ENCODE measurements at places on chromosomes 2 and 18.

GRCh38 chr18:34772887-34773286 lies 62.8 kb downstream of the DTNA start:
- no peak for DNase-seq

DNA sequence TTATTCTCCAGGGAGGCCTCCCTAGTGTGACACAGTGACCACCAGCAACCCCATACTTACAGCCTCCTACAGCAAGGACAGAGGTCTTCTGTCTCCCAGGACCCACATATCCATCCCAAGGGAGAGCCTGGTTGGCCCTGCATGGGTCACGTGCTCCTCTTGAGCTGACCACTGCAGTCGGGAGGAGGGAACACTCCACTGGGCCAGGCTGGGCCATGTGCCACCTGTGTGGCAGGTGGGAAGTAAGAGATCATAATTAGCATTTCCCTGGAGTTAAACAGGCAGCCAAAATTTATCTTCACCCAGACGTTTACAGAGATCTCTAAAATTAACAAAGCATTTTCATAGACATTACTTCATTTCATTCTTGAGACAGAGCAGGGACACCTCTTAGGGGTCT lies 33.4 kb upstream of the MLPH start:
- DNase-seq, result no peak

- DNase-seq, result no peak
Observed at GRCh38 chr2:174595116-174595809, 2.3 kb downstream of the WIPF1 start.

GRCh38 chr2:130760754-130761751 lies 5.7 kb downstream of the AMER3 start:
- DNase-seq, result no peak

DNA sequence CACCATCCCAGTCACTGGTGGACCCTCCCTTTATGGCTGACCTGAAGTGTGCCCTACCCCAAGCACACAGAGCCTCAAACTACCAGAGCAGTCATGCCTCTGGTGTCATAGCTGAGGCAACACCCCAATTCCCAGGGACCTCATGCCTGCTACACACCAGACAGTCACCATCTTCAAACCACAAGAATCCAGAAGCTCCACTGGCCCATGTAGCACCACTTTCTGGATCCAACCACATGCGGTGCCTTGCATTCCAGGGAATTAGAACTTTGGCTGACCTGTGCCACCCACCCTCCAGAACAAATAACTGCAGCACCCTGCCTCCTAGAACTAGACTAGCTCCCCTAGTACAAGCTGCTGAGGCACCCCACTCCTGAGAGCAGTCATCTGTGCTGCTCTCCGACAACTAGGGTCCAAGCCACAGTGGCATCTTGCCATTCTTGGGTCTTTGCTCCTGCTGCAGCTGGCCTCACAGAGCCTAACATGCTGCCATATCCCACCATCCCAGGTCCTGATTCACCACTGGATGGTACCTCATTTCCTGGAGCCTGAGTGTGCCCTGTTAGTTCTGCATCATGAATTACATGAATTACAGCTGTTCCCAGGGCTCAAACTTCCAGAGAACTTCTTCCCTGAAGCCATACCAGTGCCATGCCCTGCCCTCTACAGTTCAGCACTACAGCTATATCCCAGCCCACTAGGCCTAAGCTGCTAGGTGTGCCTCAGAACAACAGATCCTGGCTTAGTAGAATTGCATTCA lies 243.8 kb upstream of the CHST9 start:
- DNase-seq, result no peak

- peak; percentile 32 for DNase-seq
Observed at GRCh38 chr2:127293748-127294562, at the start of gene ERCC3. ERCC3 (minus strand) TSS chr2:127294144; CDS start chr2:127294081, 63 bp downstream.

DNA sequence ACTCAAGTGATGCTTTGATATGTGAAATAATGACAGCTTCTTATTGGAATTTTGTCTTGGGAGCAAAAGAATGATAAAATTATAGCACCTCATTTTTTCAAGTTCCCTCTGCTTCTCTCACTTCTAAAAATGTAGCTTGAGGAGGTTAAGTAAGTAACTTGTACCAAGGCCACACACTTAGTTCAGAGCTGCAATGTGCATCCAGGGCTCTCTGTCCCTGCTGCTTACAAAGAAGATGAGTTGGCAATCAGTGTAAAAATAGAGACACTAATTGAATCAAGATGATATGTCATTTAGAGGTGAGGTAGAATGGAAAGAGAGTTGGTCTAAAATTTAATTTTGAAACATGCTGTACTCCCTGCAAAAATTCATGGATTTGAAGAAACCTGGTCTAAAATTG lies 312.0 kb upstream of the TNP1 start:
- DNase-seq, result no peak

GRCh38 chr2:124604940-124605339 lies 579.9 kb downstream of the CNTNAP5 start:
- DNase-seq, result no peak

GRCh38 chr2:40200366-40200915 lies 251.4 kb downstream of the SLC8A1 start:
- DNase-seq, result no peak

DNA sequence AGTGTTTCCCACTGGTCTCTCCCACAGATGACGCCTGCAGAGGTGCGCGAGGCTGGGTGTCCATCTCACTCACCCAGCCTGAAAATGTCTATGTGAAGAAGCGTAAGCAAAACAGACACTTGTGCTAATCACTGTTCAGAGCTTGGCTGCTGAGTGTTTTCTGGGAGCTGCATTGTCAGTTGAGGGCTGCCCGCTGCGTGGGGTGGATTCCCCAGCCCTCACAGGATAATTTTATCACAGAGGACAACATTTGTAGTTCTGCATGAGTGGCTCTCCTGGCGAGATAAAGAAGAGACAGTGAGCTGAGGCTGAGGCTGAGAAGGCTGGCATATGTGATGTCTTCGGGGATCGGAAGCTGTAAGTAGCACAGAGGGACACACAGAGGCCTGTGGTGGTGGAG lies 16.2 kb upstream of the CAPN13 start:
- DNase-seq, result no peak

DNA sequence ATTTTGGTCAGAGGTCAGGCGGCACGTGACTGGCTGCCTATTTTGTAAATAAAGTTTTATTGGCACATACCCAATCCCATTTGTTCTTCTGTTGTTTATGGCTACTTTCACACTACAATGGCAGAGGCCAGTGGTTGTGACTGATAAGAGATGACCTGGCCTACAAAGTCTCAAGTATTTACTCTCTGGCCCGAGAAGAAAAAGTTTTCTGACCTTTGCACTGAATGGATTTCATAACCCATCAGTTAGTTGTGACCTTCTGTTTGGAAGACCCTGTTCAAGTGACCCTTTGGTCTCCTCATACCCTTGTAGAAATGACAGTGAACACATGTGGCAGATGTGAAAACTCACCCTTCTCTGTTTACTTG lies 121.4 kb upstream of the MGAT5 start:
- no peak for DNase-seq

DNA sequence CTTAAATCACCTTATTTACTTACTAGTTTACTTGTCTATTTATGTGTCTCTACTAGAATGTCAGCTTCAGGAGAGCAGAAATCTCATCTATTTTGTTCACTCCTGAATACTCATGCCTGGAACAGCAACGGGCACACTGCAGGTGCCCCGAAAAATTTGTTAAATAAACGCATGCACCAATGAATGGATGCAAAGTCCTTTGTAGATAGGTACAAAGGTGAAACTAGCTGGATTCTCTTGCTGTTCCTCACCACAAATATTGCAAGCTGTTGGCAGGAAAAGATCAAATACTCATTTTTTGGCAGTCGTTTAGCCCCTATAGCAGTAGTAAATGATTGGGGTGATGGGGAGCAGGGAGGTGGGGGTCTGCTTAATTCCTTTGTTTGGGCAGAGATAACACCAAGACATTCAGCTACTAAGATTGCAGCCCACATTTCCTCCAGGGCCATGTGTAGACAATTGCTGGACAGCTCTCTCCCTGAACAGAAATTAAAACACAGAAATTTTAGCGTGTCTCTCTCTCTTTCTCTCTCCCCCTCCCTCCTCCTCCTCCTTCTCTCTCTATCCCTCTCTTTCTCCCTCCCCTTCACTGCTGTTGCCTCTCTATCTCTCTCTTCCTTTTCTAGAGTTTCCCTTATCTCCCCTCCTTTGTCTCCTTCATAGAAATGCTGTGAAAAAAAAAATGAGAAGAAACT lies 5.4 kb downstream of the MARCHF4 start:
- no peak for DNase-seq

GRCh38 chr2:237195396-237196120 lies 109.9 kb downstream of the COPS8 start:
- no peak for DNase-seq

DNA sequence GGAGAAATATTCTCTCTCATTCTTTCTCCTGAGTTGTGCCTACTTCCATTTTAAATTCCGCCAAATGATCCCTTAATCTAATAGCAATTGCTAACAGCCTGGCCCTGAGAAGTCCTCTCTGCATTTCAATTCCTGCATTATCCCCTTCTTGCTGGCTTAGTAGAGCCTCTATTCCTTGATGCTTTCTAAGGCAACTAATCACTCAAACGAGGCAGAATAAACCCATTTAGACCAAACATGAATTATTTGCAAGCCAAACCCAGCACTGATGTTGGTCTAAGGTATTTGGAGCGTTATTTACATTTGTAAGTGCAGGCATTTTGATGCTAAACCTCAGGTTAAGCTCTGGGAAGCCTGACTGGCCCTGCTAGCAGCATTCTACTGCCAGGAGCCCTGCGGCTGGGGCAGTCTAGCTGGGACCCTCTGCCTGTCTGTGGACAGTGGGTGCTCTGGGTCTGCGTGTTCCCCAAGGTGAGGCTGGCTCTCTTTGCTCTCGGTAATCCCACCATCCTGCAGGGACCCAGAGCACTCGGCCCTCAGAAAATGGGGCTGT lies 173.1 kb upstream of the HS6ST1 start:
- no peak for DNase-seq

DNA sequence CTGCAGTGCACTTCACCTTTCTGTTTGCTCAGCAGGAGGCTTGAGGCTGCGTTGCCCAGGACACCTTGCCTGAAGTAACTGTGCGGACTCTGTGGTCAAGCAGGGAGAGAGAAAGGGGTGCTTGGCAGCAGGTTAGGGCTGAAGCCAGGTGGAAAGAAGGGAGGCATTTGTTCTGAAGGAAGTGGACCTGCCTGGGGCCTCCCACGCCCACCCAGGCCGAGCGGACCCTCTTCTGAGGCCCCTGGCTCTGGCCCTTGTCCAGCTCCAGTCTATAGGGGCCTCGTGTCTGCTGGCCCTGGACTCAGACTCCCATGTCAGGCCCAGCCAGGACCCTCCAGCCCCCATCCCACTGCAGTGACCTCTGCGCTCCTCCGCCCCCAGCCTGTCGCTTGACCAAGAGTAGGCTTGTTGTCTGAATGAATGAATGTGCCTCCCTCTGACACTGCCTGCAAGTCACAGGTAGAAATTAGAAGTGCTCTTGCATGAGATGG lies 2.5 kb downstream of the SNED1 start:
- DNase-seq, result no peak

DNA sequence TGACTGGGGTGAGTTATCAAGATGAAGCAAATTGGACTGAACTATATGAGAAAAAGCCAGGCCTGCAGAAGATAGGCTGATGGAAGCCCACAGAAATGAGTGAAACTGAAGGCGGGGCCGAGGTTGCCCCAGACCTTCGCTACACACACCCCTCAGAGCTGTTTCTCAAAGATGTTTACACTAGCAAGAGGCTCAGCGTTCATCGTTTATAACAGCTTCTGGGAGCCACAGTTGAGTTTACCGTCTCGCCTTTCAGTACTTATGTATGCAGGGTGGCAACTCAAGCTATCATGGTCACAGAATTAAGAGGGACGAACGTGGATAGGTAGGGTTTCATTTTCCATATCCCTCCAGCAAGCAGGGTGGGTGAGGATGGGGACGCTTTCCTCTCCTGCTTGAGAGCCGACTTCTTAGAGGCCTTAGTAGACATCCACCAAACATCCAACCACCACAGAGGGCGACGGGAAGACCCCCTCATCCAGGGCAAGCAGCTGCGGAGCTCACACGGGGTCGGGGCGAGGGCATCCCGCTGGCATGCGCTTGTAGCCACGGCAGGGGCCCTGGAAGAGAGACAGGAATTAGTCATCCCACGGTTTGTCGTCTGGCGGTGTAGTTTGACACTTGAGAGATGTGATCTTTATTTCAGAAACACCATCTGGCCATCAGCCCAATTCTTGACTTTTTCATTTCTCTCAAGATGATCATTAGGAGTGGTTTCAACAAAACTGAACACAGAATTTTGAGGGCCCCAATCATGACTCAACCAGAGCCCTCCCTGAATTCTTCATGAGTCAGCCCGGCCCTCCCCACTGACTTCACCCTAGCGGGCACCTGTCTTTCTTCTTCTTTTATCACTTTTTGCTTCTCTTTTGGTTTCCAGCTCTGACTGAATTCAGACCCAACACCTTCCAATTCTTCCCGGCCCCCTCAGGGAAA lies 109.1 kb upstream of the CTDP1 start:
- no peak for DNase-seq

DNA sequence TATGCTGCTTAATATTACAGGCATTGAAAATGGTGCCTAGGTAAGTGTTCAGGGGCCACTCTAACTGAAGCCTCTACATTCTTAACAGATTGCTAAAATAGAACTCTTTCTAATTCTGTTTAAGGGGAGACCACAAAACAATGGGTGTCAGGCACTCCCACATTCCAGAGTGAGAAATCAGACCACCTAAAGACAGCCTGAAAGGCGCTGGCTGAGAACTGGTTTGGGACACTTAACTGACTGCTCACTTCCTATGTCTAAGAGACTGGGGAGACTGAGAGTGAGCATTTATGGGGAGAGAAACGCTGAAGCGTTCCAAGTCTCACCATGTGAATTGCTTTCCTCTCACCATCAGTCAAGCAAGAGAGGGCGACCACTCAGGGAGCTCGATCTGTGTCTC lies 108.8 kb upstream of the ITGB6 start:
- DNase-seq, result no peak

DNA sequence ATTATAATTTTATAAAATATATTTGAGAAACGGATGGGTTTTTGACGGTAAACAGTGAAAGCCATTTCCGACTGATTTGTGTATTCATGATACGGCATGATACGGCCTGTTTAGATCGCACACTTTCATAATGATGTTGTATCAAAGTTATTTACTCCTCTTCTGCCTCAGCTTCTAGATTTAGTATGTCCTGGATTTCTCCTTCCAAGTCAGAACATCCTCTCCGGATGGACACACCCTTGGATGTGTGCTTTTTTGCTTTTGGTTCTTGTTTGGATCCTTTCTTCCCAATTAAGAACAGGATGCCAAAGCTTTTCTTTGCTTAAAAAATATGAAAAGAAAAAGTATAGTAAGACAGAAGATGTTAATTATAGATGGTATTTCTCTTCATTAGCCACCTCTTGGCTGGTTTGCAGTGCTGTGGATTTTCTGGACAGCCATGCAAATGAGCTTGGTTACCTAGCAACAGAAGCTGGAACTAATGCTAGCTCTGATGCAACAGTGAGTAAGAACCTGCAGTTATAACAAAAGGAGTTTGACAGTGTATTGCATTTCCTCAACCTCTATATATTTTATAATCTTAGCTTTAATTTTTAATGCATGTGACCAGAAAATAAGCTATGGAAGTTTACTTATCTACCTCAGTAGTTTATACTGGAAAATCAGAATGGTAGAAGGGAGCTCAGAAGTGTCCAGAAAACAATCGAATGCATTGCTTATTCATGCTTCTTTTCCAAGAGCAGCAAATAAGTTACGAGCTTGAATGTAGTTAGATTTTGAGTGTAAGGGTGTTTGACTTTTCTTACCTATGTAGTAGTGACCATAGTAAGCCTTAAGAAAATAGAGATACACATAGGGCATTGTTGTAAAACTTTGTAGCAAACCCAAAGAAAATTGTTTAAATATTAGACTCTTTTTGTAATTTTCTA lies 27.9 kb downstream of the RMND5A start:
- no peak for DNase-seq

- DNase-seq, result no peak
Observed at GRCh38 chr2:34785206-34785785, 1186.2 kb upstream of the FAM98A start.

Data from GF-D8 (cell line).